ENCODE measurements at places on chromosomes 16 and 17.

DNA sequence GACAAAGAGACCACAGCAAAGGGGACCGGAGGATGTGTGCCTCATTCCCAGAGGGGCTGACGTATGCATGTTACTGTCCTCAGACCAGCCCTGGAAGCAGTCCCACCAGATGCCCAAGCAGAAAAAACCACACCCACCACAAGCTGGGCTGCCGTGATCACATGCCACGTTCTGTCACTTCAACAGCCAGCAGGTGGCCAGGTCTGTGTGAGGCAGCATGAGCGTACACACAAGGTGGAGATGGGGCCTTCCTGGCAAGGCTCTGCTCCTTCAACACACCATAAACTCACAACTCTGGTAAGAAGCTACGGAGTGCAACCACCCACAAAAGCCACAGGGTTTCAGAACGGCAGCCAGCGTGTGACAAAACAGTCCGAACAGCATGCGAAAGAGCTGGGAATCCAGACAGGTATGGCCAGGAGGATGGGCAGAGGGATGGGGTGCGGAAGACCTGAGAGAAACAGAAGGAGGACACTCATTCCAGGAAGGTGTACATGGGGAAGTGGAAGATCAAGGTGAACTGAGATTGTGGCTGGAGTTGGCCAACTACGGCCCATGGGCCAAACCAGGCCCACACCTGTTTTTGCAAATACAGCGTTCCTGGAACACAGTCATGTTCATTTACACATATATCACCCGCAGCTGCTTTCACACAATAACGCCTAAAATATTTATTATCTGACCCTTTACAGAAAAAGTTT is 27.9 kb downstream of the MBTPS1 start:
- peak; percentile 19 for DNase-seq

DNA sequence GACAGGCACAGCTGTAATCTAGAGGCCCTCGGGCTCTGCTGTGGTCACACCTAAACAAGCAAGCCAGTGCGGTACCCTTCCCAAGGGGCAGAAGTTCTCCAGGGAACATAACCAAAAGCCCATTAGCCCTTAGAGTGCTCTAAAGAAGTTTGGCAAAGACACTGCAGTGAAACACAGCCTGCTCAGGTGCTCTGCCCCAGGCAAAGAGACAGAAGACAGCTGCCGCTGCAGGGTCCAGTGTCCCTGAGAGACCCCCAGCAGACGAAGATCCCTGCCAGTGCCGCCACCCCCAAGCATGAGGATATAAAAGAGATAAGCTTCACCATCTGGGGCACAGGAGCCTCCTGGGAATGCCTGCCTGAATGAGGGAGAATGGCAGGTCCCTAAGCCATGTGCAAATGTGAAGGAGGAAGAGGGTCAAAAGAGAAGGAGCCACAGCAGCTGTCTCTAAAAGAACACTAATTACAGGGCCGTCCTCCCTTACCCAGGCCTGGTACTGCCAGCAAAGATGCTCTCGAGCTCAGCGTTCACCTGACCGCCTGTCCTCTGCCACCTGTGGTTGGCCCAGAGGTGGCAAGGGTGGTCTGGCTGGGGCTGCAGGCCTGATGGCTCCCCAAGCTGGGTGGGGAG is 29.7 kb downstream of the CUEDC1 start:
- no peak for DNase-seq

DNA sequence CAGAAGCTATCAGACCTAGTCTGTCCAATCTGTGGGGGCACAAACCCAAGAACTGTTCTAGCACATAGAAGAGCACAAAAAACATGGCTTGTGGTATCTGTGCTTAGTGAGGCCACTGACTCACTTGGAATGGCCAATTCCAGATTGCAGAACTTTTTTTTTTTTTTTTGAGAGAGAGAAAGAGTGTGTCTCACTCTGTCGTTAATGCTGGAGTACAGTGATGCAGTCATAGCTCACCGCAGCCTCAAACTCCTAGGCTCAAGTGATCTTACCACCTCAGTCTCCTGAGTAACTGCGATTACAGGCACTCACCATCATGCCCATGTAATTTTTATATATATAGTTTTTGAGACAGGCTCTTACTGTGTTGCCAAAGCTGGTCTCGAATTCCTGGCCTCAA is 77.2 kb upstream of the CLEC3A start:
- DNase-seq = no peak

DNA sequence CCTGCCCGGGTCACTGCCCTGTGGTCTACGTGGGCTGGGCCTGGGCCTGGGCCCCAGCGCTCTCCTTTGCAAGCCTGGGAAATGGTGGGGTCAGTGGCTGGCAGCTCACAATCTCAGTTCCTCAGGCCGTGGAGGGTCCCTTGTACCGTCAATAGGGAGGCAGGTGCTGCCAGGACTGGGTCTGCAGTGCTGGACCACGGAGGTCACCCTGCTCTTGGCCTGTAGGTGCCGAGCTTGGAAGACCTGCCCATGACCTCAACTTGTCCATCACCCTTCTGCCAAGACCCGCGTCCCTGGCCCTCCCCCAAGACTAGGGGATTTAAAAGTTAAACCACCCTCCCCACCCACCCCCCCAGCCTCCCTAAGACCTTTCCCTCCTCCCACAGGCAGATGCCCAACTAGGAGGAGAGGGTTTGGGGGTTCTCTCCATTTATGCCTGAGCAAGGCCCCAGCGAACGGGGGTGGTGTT is 2.5 kb downstream of the TBX2 start:
- DNase-seq = no peak

DNA sequence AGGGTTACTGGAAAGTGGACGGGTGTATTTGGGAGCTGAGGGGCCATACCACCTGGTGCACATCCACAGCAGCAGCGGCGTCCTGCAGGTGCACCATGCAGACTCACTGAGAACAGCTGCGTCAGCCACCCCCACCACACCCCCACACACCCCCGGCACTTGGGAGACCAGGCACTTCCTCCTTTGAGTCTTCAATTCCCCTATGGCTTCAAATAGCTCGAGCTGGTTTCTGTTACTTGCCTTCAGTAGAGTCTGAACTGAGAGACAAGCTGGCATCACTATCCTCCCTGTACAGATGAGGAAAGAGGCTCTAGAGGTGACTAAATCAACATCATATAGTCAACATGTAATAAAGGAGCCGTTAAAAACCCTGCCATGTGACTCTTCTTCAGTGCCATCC is 15.4 kb downstream of the CUEDC1 start:
- no peak for DNase-seq

GRCh38 chr16:48892893-48893292 is 282.9 kb upstream of the N4BP1 start:
- DNase-seq = no peak

DNA sequence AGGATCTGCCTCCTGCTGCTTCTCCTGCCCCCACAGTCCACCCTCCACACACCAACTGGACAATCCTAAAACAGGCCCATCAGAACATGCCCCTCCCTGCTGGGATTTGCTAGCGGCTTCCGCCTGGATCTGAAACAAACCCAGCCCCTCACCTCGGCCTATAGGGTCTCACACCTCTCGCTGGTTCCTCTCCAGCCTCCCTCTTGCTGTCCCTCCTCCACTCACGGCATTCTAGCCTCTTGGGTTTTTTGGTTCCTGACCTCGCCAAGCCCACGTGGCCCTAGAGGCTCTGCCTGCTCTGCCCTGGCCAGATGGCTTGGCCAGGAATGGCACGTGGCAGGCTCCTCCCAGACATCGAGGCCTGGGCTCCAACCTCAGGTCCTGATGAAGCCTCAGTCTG is 15.7 kb upstream of the MTSS2 start:
- DNase-seq = no peak

GRCh38 chr17:58051468-58051867 is 31.8 kb upstream of the DYNLL2 start:
- no peak for DNase-seq

DNA sequence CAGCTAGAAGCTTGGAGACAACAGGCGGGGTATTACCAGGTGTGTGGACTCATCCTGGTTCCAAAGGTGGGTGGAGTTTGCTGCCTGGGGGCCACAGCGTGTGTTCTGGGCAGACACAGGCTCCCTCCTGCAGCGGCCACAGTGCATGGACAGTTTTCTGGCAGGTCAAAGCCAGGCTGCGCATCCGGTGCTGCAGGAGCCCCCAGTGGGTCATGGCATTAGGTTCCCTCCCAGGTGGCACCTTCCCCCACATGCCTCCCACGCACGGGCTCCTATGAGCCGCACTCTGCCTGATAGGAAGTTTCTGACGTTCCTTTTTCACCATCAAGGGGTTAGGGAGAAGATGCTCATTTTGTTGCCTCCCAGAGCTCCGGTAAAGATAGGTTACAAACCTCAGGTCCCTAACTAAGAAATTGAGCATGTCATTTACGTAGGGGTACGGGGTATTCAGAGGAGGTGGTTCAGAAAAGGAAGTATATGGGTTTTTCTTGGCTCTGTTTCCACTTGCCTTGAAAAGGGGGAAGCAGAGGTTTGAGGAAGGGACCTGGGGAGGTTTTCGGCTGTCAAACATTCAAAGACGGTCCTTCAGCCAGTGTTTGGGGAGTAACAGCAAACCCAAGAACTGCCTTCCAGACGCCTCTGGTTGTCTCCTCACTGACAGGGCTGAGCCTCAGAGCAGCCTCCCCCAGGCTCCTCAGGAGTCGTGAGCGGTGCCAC is 32.7 kb upstream of the NAT9 start:
- no peak for DNase-seq

- DNase-seq = no peak
Observed at GRCh38 chr16:66493490-66494401, 56.2 kb downstream of the TK2 start.

DNA sequence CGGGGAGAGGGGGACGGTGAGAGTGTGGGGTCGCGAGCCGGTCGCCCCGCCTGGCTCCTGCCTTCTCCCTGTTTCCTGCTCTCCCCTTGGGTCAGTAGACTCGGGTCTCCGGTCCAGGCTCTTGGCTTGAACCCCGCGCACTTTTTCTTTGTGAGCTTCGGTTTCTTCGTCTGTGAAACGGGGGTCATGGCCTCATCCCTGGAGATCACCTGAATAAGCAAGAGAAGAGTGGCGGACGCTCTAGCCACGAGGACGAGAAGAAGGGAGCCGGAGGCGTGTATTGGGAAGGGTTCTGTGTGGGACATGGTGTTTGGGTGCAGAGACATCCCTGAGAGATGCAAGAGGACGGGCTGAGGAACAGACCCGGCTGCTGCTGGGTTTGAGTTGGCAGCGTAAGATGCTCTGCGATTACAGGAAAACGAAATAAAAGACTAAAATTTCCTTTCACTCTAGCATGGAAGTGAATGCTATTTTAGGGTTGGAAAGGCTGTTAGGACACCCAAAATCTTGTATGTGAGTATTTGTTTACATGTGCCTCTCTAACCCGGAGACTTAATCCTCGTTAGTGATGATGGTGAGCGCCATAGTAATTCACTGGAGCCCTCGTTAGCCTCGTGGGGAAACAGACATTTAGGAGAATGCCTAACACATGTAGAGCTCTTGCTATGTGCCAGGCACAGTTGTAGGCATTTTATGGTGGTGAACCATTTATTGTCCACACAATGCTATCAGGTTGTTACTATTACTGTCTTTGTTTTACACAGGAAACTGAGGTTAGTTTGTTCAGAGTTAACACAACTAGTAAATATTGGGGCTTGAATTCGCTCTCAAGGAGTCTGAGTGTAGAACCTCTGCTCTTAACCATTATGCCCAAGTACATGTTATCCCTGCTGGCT is 646 bp downstream of the KIF22 start:
- no peak for DNase-seq

DNA sequence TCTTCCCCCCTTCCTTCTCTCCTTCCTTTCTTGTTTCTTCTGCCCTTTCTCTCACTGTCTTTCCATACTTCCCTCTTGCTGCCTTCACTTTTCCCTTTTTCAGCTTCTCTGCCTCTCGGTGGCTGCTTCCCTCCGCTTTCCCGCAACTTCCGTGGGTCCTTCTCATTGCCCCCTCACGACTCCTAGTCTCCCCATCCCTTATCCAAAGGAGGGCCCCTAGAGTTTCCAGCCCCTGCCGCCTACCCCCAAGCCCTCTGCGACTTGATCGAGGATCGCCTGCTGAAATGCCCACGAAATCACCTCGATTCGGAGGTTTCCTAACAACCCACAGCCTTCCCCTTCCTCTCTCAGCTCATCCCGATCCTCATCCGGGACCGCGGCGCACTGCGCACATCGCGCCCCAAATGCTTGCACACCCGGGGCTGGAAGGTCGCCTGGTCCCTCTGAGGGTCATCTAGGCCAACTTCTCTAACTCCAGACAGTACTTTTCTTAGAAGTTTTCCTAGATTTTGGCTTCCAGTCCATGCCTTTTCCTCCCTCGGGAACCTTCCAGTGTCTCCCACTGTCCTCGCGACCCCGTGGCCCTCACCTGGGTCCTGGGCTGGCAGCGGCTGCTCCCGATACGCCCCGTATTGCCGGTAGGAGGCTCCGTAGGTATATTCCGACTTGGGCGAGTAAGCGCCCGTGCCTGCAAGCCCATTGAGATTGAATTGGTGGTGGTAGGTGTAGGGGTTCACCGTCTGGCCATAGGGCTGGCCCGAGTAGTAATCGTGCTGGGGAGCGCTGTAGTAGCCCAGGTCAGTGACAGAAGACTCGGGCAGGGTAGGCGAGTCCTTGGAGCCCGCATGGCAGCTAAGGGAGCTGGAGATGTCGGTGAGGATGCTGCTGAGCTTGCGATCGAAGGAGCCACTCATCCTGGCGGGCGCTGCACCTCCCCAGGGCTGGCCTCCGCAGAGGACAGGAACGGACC is 654 bp downstream of the DLX3 start:
- DNase-seq = no peak

- DNase-seq = no peak
Observed at GRCh38 chr17:52170963-52171572, 12.6 kb upstream of the CA10 start.

DNA sequence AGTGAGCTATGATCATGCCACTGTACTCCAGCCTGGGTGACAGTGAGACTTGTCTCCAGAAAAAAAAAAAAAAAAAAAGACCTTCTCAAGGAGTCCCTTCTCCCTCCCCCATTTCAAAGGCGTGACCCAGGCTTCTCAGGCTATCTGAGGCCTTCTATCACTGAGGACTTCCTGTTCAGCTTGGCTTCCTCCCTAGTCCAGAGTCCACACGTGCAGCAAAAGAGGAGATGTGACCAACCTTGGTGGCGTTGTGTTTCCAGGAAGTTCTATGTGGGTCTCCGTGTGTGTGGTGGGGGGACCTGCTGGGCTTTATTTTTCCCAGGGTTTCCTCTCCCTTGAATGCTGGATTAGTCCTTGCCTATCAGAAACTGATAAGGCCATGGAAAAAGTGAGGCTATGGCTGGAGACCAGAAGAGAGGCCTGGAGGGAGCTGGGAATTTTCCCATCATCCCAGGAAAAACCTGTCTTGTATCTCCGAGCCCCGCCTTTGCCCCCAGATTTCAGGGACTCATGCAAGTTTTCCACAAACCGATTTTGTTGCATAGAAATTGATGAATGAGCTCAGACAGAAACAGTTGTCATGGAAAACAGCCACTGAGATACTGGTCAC is 148.1 kb downstream of the SALL1 start:
- DNase-seq = no peak

DNA sequence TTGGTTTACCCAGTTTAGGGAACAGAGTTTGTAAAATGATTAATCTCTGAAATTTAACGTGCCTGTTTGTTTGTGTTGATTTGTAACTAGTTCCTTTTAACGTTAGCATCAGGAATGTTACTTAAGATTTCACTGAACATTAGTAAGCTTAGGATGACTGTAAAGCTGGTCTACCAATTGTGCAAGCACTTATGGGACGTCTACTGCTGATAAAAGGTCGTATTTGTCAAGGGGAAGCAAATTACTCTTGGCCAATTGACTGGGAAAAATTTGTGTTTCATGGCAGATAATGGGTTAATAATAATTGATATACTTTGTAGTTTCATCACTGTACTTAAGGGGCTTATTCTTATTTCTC is 11.8 kb downstream of the METTL9 start:
- no peak for DNase-seq
